ENCODE measurements at places on chromosomes 5 and 9.

DNA sequence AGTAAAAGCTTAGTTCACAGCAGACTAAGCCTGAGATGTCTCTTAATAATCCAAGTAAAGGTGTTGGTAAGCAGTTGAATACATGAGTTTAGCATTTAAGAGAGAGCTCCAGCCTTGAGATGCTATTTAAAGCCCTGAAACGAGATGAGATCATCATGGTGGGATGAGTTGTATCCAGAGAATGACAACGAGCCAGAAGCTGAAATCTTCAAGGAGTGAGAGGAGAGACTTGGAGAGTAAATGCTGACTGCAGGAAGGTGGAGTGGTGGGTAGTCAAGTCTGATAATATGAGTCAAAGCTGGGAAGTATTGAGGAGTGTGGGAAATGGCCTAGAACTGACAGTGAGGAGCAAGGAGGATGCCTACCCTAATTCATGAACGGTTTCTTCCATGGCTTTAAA, 53.7 kb downstream of the PLAC8L1 start:
- DNase-seq: no peak

- DNase-seq: no peak
Observed at GRCh38 chr5:134833340-134834032, 12.3 kb upstream of the C5orf24 start.

GRCh38 chr5:168786147-168786546, 207.0 kb upstream of the PANK3 start:
- no peak for DNase-seq

DNA sequence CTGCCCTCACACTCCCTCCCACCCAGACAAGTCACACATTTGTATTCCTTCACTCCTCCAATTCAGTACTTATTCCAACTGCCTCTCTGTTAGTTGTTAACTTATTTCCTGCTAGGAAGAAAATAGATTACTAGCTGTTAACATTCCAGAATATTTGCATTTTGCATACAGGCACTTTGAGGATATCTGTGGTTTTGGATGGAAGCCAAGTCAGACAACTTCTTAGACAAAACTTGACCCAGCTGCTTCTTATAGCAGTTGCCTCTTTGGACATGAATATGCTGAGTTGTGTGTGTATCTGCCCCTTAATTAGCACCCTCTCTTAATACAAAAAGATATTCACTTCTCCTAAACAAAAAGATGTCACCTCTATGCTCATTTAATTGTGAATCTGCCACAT, 1280.6 kb upstream of the ACO1 start:
- no peak for DNase-seq

GRCh38 chr5:97049175-97049574, 93.2 kb downstream of the LIX1 start:
- DNase-seq: no peak

DNA sequence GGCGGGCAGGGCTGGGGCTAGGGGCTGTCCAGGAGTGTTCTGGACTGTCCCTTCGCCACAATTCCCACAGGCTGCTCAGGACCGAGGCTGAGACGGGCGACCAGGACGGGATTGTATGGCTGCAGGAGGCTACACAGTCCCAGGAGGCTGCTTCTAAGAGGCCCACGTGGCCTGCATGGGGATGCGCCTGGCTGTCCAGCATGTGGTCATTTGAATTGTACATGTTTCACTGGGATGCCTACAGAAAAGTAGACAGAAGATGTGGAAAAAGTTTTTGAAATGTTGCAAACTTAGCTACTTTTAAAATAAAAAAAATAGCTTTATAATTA, 32.6 kb upstream of the SPTLC1 start:
- no peak for DNase-seq

DNA sequence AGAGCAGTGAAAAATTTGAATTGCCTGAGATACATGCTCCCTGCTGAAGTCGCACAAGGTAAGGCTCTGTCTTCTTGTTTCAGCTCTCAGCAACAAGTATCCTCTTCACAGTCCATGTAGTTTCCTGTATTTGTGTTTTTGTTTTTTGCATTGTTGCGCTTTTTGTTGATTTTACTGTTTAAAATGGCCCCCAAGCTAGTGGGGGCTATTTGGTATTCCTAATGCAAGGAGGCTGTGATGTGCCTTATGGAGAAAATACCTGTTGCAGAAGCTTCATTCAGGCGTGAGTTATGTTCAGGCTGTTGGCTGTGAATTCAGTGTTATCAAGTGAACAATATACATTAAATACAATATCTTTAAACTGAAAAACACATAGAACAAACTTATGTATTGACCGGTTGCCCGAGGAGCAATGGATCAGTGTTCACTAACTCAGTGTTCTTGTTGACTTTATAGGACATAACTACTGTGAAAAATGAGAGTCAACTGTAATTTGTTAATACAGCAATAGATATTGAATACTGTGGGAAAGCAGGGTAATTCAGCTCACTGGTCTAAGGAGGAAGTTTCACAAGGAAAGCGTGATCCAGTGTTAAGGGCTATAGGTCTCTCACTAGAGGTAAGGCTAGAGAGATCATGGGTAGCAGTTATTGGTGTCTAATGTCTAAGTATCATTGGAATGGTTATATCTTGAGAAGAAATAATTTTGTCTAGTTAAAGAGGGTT, 150.5 kb downstream of the GCNT1 start:
- no peak for DNase-seq

DNA sequence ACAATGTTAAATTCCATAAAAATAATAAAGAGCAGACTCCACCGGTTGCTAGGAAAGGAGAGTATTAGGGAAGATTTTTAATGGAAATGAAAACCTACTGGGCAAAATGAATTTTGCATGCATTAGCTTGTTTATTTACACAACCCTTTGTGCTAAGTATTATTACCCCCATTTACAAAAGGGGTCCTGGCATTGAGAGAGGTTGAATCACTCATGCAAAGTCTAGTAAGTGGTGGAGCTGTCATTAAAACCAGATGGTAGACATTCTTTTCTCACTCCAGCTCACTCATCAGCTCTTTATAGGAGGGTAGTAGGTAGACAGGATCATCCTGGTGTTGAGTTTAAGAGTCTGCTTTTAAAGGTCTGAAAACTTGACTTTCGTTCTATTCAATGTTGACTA, 395.1 kb downstream of the PLK2 start:
- DNase-seq: no peak

DNA sequence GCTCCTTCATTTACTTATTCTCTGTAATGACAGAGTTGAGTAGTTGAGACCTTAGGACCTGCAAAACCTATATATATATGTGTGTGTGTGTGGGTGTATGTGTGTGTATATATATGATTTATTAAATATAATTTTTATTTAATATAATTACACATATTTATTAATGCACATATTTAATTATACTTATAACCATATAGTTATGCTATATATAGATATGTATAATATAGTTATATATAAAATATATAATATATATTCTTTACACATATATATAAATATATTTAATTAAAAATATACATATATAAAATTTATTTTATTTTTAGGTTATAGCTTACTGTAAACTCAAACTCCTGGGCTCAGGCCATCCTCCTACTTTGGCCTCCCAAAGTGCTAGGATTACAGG, 23.7 kb downstream of the ACER2 start:
- no peak for DNase-seq

DNA sequence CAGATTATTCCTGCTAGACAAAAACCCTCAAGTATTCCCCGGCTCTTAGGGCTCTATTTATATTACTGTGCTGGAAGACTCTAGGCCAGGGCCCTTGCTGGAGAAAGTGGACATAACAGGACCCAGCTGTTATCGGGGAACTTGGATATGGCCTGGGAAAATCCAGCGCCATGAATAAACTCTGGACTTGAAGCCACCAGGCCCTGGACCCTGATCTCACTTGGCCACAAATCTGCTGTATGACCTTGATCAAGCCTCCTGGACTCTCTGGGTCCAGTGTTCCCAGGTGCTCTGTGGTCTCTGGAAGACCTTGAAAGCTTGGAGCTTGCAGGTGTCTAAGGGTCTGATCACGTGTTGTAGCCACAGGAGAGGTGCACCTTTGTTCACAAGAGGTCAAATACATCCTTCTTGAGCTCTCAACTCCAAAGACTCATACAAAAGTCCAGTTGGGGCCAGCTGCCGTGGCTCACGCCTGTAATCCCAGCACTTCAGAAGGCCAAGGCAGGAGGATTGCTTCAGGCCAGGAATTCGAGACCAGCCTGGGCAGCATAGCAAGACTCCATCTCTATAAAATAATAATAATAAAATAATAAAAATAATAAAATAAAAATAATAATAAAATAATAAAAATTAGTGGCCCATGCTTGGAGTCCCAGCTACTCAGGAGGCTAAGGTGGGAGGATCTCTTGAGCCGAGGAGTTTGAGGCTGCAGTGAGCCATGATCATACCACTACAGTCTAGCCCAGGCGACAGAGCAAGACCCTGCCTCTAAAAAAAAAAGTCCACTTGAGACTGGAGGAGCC, 26.5 kb downstream of the COL27A1 start:
- DNase-seq: no peak

GRCh38 chr5:20420991-20421595, 433.1 kb upstream of the CDH18 start:
- DNase-seq: no peak

GRCh38 chr9:121929893-121930875, 162.9 kb downstream of the TTLL11 start:
- DNase-seq: no peak

GRCh38 chr9:133374612-133375115, 1.2 kb downstream of the SURF4 start:
- DNase-seq: no peak

DNA sequence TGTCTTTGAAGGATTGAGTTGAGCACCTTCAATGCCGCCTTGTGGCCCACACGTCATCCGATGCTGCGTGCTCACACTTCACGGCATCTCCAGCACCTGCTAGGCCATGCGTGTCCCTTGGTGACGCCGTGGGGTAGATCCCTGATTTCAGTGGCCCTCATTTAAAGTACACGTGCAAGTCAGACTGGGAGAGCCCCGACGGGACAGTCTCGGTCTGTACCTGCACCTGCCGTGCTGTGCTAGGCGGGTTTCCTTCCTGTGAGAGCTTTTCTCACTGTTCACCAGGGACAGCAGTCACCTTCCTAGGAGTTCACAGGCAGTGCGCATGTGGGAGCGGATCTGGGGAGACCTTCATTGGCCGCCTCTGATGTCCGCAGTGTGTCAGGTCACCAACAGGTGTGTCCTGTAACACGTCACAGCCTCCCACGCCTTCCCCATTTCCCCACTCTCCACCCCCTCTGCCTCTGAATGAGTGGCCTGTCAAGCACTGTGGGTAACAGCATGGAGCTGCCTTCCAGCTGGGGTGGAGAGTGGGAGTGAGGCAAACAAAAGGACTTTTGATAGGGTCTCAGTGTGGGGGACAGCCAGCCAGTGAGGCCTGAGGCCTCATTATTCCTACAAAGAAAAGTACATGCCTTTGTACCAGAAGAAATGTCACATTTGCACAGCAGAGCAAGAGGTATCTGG, 236.4 kb downstream of the FANCC start:
- no peak for DNase-seq

DNA sequence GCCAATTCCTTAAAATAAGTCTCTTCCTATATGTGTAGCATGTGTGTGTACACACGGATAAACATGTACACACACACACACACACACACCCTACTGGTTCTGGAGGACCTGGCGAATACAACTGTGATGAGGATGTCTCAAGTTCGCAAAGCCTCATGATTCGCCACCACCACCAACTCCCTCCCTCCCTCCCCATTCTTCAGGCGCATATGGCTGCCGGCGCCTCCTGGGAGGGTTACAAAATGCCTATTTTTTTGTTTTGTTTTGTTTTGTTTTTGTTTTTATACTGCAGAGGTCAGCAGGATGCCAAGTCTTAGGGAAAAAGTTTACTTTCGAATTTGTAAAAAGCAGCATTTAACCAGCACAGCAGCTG, 88.0 kb downstream of the DAP start:
- no peak for DNase-seq

DNA sequence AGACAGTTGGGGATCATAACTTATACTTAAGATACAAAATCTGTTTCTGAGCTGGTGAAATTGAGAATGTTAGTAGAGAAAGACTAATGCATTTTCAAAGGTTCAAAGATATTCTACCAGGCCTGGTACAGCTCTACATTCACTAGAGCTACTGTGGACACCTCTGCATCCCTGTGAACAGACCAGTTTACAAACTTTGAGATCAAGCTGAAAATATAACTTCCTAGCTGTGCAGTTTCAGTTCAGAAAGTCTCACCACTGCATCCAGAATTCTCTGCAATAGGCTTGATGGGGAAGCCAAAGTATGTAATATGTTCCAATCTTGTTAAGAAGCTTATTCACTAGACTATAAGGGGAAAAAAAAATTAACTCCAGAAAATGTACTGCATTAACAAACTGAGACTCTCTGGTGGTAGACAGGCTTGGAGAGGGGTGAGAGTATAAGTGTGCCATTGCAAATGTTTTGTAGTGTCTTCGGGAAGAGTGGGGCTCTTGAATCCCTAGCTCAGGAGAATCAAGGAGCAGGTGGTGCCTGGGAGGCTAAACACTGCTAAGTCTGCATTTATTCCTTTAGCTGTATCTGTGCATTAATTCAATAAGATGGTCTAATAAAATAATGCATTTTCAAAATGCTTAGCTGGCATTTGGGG, 671.9 kb downstream of the NR2F1-AS1 start:
- DNase-seq: no peak

DNA sequence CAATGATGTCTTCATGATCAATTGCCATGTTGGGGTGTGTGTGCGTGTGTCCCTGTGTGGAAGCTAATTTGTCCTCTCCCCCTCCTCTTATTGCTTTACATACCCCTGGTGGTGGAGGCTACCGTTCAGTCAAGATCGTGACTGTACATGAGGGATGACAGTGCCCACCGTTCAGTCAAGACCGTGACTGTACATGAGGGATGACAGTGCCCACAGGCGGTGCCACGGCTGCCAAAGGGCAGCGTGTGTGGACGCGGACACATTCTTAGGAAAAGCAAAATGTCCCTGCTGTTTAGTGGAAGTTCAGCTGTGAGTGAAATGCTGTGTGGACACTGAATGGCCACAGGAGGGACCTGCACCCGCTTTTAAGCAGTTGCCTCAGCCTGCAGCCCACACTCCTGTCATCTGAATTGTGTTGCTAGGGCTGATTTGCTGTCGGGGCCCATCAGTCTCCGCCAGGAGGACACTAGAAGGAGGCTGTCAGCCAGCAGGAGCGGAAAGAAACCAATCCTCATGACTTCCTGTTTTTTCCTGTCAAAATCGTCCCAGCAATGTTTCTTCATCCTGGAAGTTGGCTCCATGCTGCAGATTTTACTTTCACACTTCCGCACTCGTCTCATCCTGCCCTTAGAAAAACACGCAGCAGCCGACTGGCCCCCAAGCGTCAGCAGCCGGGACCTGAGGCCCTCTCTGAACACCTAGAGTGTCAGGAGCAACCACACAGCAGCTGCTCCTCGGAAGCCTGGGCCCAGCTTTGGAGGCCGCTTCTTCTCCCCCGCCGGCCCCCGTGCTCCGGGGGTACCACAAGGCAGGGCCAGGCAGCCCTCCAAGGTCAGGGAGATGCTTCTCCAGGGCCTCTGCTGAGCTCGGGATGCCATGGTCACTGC, 9.1 kb downstream of the OR2V1 start:
- DNase-seq: no peak
